ENCODE measurements at places on chromosomes 11 and 22. TPM values are rescaled to one million over a fixed set of nuclear protein-coding genes. Genes with fewer than 3 reads are reported as not detected.

The GP1BB gene
- 12.6 TPM for total RNA-seq

The MS4A3 gene
- not detected for total RNA-seq

The CDKN1C gene
- total RNA-seq = 3.5 TPM

The SLC7A4 gene
- total RNA-seq = not detected

The FAM83F gene
- total RNA-seq = not detected

The GNG3 gene
- total RNA-seq = 0.45 TPM

The APOA5 gene
- total RNA-seq = not detected

The TRPM5 gene
- total RNA-seq = not detected

The LRRN4CL gene
- total RNA-seq = 0.37 TPM

The OR5A1 gene
- total RNA-seq = not detected

The NLRP6 gene
- not detected for total RNA-seq

The KIAA1671 gene
- total RNA-seq = 15.0 TPM

The HTR3B gene
- not detected for total RNA-seq

The TUBA8 gene
- 3.1 TPM for total RNA-seq

The RRP7A gene
- 68.5 TPM for total RNA-seq

The TSPO gene
- total RNA-seq = 127 TPM

Measured in A673 (cell line).